Amniotic stem cell (primary cell): ENCODE measurements at places on chromosomes 12 and 14.

DNA sequence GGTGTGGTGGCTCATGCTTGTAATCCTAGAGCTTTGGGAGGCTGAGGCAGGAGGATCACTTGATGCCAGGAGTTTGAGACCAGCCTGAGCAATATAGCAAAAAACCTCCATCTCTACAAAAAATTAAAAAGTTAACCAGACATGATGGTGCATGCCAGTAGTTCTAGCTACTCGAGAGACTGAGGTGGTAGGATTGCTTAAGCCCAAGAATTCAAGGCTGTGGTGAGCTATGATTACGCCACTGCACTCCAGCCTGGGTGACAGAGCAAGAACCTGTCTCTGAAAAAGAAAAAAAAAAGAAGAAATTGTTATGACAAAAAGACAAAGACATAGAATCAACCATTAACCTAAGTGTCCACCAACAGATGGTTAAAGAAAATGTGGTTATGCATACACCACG lies 2.1 kb upstream of the ATP23 start:
- no peak for DNase-seq

DNA sequence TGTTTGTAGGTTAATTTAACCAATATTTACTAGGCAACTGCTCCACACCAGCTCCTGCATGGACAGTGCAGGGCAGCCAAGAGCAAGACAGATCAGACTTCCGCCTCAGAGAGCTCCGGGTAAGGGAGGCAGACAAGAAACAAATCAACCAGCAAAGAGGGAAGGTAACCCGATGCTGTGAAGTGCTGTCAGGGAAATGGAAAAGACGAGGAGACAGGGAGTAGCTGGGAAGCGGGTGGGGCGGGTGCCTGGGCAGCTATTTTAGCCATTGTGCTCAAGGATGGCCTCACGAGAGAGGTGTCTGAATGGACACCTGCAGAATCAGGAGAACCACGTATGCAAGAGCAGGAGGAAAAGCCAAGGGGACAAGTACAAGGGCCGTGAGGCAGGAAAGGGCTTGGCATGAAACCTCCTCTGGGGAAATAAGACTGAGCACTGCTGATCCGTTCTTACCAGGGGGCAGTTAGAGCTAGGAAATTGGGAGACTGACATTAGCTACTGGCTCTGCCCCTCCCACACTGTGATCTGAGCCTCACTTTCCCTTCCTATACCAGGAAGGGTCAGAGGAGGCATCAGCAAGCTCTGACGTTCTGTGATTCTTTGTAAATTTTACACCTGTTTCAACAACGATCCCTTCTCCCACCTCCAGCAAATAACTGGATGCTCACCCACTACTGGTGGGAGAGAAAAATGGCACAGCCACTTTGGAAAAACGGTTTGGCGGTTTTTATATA lies 6.5 kb upstream of the TMEM119 start:
- no peak for DNase-seq

DNA sequence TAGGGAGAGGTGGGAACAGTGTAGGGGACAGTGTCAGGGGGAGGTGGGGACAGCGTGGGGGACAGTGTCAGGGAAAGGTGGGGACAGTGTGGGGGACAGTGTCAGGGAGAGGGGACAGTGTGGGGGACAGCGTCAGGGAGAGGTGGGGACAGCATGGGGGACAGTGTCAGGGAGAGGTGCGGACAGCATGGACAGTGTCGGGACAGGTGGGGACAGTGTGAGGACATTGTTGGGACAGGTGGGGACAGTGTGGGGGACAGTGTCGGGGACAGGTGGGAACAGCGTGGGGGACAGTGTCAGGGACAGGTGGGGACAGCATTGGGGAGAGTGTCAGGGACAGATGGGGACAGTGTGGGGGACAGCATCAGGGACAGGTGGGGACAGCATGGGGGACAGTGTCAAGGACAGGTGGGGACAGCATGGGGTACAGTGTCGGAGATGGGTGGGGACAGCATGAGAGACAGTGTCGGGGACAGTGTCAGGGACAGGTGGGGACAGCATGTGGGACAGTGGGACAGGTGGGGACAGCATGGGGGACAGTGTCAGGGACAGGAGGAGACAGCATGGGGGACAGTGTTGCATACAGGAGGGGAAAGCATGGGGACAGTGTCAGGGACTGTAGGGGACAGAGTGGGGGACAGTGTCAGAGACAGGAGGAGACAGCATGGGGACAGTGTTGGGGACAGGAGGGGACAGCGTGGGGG lies 139.0 kb downstream of the TMEM121 start:
- no peak for DNase-seq

GRCh38 chr12:74391283-74391682 lies 146.4 kb upstream of the ATXN7L3B start:
- no peak for DNase-seq

DNA sequence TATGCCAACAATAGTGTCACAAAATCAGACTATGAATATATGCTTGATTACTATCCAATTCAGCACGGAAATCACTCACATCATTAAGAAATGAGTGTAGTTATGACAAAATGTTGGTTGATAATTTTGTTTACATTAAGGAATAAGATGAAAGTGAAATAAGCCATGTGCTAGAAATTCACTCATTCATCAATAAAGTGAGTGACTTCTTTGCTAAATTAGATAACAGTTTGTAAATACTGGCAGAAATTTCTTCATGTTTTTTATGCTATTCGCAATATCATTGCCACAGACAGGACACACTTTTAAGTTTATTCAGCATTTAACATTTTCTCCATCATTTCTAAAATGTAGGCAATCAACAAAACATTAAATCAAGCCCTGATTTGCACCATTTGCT lies 147.5 kb upstream of the FSCB start:
- DNase-seq, result no peak

DNA sequence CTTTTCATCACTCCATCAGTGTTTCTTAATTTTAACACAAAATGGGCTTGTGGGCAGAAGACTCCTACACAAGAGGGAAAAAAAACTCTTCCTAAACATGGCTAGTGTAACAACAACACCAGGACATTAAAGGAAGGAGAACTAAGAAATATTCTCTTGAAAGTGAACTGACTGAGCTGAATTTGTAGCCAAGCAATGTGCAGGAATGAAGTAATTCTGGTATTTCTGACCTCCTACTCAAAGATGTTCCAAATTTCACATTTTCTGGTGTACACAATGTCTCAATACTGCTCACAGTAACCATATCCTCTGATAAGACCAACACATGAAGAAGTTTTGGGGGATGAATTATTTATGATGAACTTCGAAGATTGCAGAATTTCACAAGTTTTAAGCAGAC lies 357.3 kb downstream of the DUSP6 start:
- no peak for DNase-seq

DNA sequence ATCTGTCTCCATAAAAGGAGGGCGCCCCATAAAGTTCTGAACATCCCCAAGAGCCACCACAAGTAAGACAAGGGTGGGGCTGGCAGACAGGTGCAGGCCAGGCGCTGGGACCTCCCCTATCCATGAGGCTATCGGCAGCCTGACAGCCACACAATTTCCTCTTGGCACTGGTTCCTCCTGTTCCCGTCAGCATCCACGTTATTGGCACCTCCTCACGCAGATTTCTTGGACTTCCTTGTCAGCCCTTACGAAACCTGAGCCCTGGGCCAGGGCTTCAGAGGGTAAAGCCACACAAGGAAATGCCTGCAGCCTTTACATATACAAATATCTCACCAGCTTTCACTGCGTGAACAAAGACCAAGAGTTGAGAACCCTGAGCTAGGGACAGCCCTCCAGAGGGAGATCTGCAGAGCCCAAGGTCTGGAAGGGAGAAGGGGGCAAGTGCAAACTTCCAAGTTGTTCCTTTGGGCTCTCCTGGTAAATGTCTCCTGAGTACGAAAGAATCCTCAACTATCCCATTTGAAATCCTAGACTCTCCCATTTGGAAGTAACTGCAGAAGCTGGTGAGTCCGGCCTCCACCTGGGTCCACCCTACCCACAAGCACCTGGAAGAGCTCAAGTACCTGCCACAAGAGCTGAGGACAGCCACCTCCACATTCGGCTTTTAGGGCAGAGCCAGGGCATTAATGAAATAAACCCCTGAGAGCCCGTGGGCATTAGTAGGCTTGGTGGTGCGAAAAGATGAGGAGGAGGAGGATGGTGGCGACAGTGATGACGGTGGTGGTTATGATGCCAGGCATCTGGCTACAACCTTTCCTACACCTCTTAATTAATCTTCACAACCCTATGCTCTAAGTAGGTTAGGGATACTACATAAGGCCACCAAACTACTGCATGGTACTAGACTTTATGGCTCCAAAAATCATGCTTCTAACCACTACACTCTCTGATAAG lies 5.5 kb upstream of the TC2N start:
- no peak for DNase-seq

DNA sequence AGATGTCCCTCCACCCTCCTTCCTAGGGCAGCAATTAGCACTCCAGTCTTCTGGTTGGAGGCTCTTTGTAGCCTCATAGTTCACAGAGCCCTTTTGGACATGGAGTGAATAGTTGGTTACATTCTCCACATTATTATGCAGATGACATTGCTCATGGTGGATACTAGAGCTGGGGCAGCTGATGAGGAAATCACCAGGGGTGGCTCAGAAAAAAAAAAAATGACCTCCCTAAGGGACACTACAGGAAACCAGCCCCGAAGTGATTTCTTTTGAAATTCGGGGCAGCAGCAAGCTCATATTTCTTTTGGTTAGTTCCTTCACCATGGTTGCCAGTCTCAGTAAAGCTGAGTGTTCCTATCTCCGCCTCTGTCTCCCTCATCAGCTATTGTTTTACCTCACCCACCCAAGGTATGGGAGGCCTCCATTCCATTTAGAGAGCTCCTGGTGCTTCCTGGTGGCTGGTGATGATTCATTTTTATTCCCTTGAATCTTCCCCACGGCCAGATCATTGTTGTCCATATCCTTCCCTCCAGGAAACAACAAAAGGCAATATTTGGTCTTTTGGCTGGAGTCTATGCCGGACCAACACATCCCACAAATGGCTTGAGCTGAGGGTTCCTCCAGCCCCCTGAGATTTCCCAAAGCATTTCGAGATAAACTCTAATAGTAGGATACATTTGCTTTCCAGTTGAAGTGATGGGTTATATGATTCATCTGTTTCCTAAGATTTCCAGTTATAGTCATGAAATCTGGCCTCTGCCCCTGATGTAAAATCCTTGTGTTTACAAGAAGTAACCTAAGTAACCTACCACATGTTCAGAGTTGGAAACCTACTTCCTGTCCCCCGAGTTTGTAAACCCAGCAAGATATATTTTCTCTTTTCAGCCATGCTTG lies 56.2 kb upstream of the NID2 start:
- DNase-seq, result no peak

DNA sequence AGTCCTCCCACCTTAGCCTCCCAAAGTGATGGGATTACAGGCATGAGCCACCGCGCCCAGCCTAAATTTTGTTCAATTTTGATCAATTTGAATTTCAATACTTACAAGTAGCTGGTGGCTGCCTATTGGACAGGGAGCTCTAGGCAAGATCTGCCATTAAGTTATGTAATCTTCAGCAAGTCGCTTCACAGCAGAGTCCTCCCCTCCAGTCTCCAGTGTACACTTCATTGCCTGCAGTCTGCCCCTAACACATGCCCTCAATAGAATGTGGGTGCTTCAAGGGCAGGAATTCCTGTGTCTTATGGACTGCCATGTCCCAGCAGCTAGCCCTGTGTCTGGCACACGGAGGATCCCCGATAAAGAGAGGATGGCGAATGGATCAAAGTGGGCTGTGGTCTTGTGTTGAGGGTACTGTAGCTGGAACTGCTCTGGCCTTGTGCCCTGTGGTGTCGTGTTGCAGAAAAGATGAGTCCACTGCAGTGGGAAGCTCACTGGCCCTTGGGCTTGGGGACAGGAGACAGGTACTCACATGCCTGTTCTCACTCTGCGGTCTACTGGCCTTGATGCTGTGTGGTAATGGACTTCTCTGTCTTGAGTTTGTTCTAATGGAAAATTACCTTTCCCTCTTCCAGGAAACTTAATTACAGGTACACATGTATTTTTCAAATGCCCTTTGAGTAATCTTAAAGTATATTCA lies 67.6 kb downstream of the TECPR2 start:
- no peak for DNase-seq

- DNase-seq, result peak; percentile 33
Observed at GRCh38 chr14:103594265-103594664, 31.5 kb downstream of the COA8 start.

- no peak for DNase-seq
Observed at GRCh38 chr12:538731-539539, 79.2 kb downstream of the B4GALNT3 start.

GRCh38 chr14:20848316-20848954 lies 42.8 kb upstream of the RNASE3 start:
- no peak for DNase-seq
